Thyroid gland (tissue), 4 donors: ENCODE measurements at places on chromosomes 11 and 22.

DNA sequence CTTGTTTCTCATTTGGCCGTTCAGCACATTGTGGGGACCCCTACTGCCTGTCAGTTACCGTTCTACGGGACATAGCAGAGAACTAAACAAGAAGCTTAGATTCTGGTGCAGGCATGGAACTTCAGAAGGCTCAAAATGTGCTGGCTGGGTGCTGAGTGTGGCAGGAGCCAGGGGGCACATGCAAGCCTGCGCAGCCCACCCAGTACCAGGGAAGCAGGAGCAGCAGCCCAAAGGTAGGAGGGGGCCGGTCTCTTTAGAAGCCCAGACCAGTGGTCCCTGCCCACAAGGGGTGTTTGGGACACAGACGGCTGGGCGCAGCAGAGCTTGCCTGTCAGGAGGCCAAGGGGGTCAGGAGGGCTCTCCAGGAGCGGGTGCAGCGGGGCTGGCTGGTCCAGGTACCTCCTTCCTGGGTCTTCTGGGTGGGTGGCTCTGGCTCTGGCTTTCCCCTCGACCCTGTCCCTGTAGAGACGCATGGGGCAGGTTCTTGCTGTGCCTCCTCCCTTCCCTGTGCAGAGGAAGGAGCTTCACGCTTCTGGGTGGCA is 2.2 kb downstream of the PTDSS2 start:
- DNase-seq, result no peak

- DNase-seq, result no peak
These were observed 13.5 kb upstream of the CCDC90B start for GRCh38 chr11:83299681-83300080.

GRCh38 chr11:92790366-92790765 is 179.1 kb upstream of the MTNR1B start:
- DNase-seq, result no peak

DNA sequence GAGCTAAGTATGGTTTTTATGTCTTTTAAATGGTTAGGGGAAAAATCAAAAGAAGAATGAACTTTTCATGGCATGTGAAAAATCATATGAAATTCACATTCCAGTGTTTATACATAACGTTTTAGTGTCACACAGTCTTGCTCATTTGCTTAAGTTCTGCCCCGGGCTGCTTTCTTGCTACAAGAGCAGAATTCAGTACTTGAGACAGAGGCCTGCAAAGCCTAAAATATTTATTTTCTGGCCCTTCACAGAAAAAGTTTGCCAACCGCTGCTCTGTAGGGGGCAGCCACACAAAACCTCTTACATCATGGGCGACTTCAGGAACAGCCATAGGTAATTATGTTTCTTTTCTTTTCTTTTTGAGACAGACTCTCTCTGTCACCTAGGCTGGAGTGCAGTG is 1.0 kb upstream of the ATG2A start:
- peak; percentile 37 for DNase-seq

DNA sequence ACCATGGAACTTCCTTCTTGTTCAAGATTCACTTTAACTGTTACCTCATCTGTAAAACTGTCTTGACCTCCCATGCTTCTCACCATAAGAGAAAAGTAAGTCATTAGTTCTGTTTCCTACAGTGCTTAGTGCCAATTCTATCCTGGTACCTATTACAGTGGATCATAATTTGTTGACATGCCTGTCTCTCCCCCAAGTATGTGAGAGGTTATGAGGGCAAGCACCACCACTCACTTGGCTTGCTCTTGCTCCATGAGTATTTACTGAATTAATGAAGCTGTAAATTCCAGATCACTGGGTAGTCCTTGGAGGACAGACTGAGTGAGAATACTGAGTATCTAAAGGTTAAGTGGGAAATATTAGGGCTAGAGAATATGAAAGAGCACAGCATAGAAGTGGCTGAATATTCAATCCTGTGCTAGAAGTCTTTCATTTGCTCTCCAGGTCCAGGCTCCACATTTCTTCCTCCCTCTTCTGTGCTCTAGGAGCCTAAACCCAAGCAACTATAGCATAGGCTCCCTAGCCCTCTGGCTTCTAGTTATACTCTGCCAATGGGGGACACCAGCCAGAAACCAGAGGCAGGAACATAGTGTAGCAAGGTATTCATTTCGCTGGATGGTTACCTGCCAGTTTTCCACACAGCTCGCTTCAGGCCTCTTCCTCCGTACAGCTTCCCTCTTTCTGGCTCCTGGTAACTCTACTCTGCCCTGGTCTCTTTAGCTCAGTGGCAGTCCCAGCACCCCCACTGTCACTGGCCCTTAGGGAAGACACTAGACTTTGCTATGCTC is 118.2 kb upstream of the SLC5A12 start:
- DNase-seq, result no peak

GRCh38 chr11:71384561-71384960 is 63.6 kb downstream of the DHCR7 start:
- DNase-seq, result no peak
